Stimulated activated CD4-positive, alpha-beta T cell treated with anti-CD3 and anti-CD28 coated beads, Interleukin-1b, Interleukin-23, amount 100 ng/mL, for 1 hour (primary cell): ENCODE measurements at places on chromosomes 2 and 18.

GRCh38 chr2:20456636-20457426 lies 10.0 kb downstream of the RHOB start:
- DNase-seq = no peak

DNA sequence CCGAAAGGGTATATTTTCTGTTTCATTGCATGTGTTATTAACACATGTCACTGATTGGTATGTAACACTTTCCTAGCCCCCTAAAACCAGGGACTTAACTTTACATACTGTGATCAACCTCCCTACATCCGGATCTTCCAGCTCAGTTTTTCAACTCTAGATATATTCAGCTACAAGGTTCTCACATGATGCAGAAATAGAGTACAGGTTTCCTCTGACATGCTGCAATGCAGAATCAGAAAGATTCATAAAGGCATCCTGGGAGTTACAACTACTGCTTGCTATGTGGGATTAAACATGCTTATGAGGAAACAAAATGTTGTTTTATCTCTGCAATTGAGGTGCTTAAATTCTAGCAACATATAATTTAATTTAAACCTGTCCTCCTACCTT lies 14.0 kb downstream of the FBXO11 start:
- no peak for DNase-seq

- no peak for DNase-seq
Measured at GRCh38 chr2:7625392-7626138, 708.4 kb downstream of the RNF144A start.

GRCh38 chr18:9020221-9020620 lies 82.3 kb upstream of the NDUFV2 start:
- DNase-seq = no peak

DNA sequence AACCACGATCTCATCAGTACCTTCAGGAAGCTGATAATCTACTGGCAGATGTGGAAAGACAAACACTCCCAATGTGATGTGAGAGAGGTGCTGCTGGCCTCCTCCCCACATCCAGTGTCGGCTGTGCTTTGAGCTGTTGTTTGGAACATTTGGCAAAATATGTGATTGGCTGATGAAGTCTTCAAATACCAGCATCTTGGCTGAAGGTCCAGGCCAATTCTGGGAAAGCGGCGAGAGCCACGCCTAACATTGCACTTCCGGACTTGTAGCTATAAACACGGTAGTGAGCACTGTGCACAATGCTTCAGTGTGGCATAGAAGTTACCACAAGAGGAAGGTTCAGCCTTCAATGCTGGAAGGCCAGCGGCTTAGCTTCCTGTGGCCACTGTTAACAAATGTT lies 198.8 kb downstream of the DCDC2C start:
- DNase-seq = no peak

DNA sequence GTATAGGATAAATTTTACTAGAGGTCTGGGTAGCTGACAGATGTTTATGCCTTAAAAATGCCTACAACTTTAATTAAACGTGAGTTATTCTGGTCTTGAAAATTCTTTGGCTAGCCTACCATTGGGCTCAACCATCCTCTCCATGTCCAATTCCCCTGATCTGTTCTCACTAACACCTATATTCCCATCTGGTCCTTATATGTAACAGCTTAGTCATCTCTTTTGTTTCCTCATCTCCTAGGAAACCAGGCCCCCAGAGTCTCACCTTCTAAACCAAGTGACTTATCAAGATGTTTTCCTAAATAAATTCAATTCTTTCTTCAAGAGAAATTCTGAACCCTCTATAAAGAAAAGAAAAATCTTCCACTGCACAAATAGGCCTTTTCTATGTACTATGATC lies 148.5 kb downstream of the TTC32 start:
- DNase-seq = no peak

GRCh38 chr18:45274026-45274425 lies 341.2 kb upstream of the SLC14A2 start:
- no peak for DNase-seq

DNA sequence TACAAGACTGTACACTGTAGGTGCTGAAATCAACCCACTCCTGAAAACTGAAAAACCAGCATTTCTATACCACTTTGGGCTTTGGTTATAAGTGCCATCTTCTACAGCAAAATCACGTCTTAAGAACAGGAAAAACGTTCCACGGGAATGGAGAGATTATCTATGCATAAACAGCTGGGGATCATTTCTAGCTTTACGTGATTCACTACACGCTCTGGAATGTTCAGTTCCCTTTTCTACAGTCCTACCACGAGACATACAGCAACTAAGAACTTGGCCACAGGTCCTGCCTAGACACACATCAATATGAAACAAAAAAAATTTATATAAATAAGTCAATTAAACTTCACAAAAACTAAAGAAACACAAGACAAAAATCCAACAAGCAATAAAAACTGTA lies 3.6 kb downstream of the CXCR4 start:
- DNase-seq = no peak

- DNase-seq = no peak
Measured at GRCh38 chr2:1518867-1519530, 105.7 kb downstream of the TPO start.

DNA sequence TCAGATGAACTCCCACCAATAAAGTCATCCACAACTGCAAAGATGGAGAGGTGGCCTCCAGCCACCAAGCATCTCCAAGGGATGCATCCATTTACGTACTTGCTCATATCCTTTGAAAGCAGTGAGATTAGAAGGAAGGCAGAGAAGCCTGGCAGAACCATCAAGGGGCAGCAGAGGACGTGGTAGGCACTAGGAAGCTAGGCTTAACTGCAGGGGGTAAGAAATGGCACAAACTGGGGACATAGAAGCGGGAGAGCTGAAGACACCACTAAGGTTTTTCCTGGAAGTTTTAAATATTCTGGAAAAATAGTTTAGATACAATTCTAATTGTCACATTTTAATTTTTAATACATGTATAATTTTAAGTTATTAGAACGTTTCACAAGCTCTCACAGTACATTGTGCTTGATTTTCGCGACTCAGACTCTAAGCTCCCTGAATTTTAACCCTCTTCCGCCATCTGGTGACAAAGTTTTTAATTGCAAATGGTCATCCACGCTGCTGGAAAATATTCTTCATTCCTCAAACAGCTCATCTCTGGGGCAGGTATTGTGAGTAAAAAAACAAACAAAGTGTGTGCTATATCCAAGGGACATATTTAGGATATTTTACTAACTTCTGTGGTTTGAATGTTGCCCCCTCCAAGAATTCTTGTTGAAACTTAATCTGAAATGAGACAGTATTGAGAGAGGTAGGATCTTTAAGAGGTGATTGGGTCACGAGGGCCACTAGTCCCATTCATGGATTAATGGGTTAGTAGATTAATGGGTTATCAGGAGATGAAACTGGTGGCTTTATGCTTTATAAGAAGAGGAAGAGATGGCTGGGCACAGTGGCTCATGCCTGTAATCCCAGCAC lies 1.6 kb upstream of the PSTPIP2 start:
- DNase-seq = no peak

- DNase-seq = no peak
Measured at GRCh38 chr2:10499911-10500521, 51.9 kb upstream of the ODC1 start.

GRCh38 chr18:58823412-58823811 lies 41.3 kb upstream of the ZNF532 start:
- no peak for DNase-seq

- no peak for DNase-seq
Measured at GRCh38 chr2:234887195-234887594, 64.6 kb upstream of the SH3BP4 start.

DNA sequence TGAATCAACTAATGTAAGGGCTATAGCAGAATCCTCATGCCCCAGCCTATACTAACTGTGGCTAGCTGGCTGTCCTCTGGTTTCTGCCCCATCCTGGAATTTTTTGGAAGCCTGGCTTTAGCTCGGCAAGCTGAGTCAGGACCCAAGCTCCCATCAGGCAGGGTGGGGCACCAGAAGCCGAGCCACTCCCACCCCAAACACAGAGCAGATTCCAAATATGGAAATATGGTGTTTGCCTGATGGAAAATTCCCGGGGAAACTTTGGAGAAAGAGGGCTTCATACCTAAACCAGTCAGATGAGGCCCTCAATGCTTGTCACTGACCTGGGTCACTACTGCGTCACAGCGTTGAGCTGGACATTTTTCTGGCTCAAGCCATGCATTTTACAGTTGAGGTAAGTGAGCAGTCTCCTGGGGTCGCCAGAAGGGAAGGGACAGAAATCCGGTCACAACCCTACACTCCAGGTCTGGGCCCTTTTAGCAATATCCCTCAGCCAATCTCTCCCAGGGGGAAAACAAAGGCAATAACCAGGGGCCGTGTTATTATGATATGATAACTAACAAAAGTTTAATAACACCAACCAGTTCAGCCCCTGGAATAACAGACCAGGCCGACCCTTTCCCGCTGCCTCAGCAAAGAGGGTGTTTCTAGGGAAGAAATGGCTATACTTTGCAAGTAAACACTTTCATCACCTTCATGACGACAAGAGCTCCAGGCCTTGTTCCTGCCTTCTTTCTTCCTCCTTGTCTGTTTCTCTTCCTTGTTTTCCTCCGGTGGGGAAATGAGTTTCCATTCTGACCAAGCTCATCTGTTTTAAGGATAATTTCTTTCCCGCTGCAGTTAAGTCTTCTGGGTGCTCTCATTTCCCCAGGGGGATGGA lies 37.7 kb downstream of the PSD4 start:
- DNase-seq = no peak
